ENCODE measurements at places on chromosomes 4 and X.

- no peak for DNase-seq
These were observed 62.3 kb upstream of the HHIP start for GRCh38 chr4:144583658-144584057.

GRCh38 chr4:8402640-8403039 is 37.9 kb downstream of the ACOX3 start:
- no peak for DNase-seq

- no peak for DNase-seq
These were observed 9.2 kb downstream of the VSIG4 start for GRCh38 chrX:66030505-66031317.

GRCh38 chr4:185128272-185129119 is 14.6 kb upstream of the SLC25A4 start:
- no peak for DNase-seq

GRCh38 chrX:39299615-39300014 is 498.4 kb downstream of the MID1IP1 start:
- no peak for DNase-seq

- peak; percentile 54 for DNase-seq
These were observed 60.4 kb upstream of the CRMP1 start for GRCh38 chr4:5952975-5953951.

GRCh38 chr4:141339966-141340365 is 119.3 kb downstream of the ZNF330 start:
- no peak for DNase-seq

- no peak for DNase-seq
These were observed 96.6 kb upstream of the DMD start for GRCh38 chrX:33307911-33308354.

DNA sequence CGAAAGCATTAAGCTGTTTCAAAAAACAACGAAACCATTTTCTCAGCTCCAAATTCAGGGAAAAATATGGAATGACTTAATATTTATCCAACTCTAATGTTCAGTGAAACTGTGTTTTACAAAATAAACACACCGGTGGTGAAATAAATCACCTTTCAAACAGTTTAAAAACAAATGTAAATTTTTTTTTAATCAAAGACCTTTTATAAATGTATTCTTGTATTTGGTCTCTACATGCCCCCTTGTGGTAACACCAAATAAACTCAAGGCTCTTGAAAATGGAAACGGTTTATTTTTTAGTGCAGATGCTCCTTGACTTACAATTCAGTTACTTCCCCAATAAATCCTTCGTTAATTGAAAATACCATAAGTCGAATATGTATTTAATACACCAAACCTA is 45.8 kb upstream of the ITM2A start:
- DNase-seq = no peak

GRCh38 chr4:33751050-33751449 is 2493.3 kb downstream of the ARAP2 start:
- DNase-seq = no peak

DNA sequence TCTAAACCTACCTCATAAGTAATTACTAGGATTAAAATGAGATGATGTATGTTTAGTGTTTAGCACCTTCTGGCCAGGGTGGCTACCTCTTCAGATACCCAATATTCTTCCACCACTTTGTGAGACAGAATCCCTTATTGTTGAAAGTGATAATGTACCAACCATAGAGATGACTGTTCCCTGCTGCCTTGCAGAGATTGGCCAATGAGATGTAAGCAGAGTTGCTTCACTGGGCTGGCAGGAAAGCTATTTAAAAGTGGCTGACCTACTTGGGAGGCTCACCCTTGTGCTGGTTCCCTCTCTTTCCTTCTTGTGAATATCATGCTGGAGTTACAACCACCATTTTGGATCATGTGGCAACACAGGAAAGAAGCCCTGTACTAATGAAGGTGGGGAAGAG is 58.9 kb downstream of the TMEM154 start:
- DNase-seq = no peak

DNA sequence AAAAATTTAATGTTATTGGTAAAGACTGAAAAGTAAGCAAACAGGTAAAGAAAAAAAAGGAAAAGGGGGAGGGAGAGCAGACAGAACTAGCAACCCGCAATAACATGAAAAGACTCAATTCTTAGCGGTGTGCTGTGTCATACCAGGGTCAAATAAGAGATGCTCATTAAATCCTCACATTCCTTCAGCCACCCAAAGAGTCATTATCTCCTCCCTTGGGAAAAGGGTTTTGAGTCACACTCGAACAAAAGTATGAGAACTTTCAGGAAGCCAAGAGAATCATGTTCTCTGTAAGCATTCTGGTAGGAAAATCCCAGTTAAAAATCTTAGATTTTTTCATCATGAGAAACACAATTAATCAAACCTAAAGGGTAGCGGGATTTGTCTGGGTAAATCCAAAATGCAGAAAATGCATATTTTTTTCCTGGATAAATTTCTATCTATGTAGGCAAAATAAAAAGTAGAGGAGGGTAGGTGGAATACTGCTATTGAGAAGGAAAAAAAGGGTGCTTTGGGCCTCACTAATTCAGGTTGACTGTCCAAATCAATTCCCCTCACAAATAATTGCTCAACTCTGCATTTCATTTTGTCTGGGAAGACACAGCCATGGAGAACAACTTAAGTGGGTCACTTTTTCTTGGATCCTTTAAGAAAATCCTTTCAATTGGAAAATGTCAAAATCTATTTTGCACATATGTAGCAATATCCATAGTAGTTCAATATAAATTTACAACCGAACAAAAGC is 23.2 kb downstream of the TNIP3 start:
- no peak for DNase-seq

- DNase-seq = no peak
These were observed 161.0 kb upstream of the FAM241A start for GRCh38 chr4:111984169-111984819.

- DNase-seq = no peak
These were observed 145.2 kb upstream of the MAB21L2 start for GRCh38 chr4:150436598-150437370.

DNA sequence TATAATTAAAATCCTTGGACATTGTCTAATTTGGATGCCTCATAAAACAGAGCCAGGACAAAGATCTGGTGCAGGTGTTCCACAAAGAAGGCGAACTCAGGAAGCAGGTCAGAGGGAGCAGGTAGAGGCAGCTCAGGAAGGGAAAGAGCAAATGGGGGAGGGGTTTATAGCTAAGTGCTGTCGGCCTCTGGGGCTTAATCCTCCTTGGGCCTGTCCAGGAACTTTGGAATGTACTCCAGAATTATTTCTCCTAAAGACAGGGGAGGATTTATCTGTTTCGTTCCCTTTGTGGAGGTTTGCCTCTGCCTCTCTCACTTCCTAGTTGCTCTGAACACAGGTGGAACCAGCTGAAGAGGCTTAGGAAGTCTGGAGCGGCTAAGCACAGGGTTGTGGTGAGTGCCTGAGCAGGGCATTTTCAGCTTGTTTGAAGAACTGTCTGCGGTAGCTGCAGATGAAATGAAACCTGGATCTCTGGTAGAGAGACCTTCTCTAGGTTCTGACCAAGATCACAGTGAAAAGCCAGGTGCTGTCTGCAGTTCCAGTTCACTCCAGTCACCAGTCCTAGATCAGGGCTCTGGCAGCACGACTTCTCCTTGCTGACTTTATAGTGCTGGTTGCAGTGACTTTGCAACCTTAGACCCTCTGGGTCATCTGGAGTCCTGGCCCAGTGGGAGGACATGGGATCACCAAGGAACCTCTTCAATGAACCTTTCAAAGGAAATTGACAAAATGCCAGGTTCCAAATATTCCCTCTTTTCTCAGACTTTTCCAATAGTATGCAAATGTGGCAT is 519.2 kb downstream of the PCDH10 start:
- DNase-seq = no peak

GRCh38 chr4:9943761-9944160 is 77.5 kb downstream of the SLC2A9 start:
- DNase-seq = no peak

- no peak for DNase-seq
These were observed 182.5 kb upstream of the NPY2R start for GRCh38 chr4:155025762-155026457.

DNA sequence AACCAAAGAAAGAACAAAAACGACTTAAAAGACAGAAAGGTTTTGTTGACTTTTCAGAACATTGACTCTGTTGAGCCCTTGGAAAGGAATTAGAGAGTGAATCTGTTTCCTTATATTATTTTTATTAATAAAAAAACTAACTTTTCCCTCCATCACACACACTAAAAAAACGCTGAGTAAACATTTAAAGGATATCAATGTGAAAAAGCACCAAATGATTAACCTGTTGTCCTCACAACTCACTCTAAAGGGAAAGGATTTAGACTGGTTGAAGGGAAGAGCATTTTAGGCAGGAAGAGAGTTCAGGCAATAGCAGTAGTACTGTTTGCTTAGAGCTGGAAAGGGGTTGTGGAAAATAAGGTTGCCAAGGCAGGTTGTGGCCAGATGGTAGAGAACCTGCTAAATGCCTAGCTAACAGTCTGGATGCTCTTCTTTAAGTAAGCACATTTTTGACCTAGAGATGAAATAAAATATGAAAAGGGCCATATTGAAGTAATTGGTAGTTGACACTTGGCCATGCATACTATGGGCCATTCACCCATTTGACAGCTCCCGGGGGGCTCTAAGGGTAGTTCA is 98.0 kb upstream of the NDP start:
- DNase-seq = no peak

GRCh38 chr4:63814171-63814964 is 594.9 kb downstream of the TECRL start:
- DNase-seq = no peak

DNA sequence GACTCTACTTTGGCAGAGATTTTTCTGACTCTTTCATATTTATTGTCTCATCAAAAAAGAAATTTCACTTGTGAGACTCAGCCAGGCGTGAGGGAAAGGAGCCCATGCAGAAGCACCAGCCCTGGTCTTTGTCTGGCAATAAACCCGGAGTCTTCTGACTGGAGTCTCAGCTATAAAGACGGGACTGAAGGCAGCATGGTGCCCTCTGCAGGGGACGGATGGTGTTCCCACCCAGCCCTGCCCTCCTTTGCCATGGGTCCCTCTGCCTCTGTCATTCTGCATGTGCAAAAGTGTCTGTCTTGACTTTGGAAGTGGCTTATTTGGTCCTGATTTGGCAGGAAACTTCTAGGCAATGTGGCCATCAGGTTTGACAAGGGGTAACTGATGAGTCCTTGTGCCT is 14.2 kb downstream of the ZNF185 start:
- no peak for DNase-seq

GRCh38 chr4:41542526-41543275 is 4.7 kb downstream of the LIMCH1 start:
- no peak for DNase-seq

DNA sequence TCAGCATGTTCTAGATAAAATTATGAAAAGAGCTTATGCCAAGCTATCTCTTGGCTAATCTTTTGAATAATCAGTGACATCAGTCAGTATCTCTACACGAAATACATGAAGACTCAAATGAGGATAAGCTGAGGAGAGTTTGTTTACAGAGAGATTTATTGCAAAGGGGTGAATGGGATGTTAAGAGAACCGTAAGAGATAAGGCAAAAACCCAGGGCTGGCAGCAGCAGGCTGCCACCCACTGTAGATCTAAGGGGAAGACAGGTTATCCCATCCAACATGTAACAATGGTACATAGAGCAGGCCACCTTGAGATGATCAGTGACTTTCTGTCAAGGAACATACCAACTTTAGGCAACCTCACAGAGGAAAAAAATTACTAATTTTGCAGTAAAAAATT is 432.1 kb upstream of the NR3C2 start:
- DNase-seq = no peak

- no peak for DNase-seq
These were observed 269.9 kb upstream of the FAT4 start for GRCh38 chr4:125044886-125045285.

DNA sequence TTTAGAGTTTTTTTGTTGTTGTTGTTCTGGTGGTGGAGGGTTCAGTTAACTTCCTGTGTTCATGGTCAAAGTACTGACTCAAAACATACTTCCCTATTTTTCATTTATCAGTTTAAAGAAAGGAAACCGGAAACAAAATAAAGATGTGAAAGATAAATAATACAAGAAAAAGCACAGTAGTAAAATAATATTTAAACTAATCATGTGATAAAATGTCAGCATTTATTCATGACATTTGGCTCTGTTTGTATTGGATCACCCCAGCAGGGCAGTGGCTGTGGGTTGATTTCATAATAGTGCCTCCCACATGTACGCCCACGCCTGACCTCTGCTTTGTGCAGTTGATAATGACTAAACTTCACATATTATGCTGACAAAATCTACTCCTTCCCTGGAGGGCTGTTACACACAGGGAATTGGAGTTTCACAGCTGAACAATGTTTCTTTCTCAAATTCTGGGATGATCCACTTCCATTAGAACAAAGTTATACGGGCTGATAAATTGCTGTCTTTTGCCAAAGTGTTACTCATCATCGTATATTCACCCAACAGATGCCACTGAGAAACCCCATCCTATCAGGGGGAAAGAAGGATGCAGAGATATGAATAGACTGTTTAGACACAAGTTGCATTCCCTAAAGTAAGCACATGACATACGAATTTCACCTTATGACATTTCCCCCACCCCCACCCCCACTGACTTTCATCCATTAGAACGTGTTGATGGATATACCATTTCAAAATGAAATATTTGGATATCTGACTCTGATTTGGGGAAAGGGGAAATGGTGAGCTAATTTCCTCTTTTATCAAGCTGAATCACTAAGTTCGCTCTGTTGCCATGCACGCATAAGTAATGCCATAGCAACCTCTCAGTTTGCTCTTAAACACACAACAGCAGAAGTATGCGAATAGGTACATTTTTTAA is 48.3 kb downstream of the AMELX start:
- no peak for DNase-seq

DNA sequence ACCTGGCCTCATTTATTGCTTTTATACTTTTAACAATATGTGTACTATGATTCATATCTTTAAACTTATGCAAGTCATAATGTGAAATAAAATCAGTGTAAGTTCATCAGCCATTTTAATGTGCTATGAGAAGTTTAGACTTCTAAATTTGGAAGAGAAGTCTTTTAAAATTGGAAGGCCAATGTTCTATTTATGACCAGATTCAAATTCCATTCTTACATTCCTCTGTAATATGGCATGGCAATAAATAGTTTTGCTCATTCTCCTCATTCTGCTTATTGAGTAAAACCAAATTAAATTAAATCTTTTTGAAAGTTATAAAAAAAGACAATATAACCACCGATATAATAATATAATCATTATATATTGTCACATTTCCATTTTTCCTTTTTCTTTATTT is 126.2 kb downstream of the SORBS2 start:
- no peak for DNase-seq

- DNase-seq = no peak
These were observed 13.7 kb downstream of the NEIL3 start for GRCh38 chr4:177323416-177323815.

GRCh38 chr4:111689731-111690130 is 455.5 kb upstream of the FAM241A start:
- no peak for DNase-seq

GRCh38 chr4:99029852-99030251 is 34.3 kb downstream of the METAP1 start:
- no peak for DNase-seq

GRCh38 chrX:154327038-154327820 is 31.6 kb downstream of the TKTL1 start:
- no peak for DNase-seq

GRCh38 chr4:47543331-47543730 is 58.3 kb downstream of the ATP10D start:
- no peak for DNase-seq
